HepG2 (cell line): ENCODE measurements at places on chromosomes 12 and 14.

GRCh38 chr12:7039403-7039802, 21.1 kb upstream of the C1S start:
- no peak for DNase-seq

DNA sequence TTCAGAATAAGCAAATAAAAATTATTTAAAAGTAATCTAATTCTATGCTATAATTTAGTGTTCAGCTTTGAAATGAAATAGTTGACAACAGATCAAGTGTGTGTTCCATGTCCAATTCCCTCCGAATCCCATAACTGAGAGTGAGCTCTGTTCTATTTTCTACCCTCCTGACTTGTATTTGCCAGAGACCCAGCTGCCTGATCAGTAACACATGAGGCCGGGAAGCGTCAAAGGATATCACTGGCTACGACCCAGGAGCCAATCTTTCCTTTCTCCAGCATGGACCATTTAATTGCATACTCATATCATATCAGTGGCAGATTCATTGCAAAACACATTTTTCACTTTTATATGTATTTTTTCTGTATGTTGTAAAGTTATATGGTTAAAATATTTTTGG, 108.8 kb upstream of the TSPAN8 start:
- no peak for DNase-seq

DNA sequence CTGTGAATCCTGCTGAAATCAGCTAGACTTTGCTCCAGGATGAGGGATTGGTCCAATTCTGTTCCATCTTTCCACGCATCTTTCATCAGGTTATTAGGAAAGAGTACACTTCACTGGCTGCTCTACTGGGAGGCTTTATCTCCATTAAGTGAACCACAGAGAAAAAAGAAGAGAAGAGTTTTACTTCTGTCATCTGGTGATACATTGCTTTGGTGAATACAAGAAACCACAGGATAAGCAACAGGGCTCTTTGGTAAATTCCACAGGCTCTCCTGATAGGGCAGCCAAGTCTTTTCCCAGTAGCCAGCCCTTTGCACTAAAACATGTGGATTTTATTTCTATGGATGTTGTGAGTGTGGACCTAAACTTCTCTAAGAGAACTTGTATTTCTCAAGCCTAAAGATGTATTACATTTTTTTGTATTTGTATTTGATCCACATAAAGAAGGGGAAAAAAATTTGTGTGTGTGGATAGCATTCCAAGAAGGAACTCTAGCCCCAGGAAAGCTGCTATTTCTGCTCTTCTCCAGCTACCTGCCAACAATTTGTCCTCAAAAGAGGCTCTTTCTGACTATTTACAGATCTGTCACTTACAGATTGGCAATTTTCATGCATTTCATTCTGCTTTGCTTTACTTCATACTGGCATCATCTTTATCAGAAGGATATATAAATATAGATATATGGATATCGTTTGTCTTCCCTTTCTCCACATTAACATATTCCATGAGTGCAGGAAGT, 1117.6 kb upstream of the TMEM132C start:
- DNase-seq = no peak

DNA sequence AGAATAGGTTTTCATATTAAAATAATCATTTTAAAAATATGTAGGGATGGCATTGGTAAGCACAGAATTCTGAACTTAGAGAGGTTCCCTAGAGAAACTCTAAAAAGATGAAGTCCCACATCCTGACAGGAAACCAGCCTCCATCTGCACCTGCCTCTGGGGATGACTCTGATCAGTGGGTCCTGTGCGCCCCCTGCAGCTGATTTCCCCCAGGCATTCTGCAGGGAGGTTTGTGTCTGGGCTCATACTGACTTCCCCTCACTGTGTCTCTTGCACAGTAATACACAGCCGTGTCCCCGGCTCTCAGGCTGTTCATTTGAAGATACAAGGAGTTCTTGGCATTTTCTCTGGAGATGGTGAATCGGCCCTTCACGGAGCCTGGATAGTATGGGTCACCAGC, 602.9 kb downstream of the TMEM121 start:
- DNase-seq = no peak

DNA sequence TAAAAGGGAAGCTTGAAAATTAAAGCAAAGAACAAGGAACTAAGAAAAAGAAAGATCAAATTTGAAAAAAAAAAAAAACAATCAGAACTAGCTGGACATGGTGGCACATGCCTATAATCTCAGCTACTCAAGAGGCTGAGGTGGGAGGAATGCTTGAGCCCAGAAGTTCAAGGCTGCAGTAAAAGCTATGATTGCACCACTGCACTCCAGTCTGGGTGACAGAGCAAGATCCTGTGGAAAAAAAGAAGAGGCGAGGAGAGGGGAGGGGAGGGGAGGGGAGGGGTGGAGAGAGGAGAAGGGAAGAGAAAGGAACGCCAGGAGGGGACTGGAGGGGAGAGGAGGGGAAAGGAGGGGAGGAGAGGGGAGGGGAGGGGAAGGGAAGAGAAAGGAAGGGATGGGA, 43.0 kb downstream of the EEA1 start:
- peak; percentile 28 for DNase-seq

DNA sequence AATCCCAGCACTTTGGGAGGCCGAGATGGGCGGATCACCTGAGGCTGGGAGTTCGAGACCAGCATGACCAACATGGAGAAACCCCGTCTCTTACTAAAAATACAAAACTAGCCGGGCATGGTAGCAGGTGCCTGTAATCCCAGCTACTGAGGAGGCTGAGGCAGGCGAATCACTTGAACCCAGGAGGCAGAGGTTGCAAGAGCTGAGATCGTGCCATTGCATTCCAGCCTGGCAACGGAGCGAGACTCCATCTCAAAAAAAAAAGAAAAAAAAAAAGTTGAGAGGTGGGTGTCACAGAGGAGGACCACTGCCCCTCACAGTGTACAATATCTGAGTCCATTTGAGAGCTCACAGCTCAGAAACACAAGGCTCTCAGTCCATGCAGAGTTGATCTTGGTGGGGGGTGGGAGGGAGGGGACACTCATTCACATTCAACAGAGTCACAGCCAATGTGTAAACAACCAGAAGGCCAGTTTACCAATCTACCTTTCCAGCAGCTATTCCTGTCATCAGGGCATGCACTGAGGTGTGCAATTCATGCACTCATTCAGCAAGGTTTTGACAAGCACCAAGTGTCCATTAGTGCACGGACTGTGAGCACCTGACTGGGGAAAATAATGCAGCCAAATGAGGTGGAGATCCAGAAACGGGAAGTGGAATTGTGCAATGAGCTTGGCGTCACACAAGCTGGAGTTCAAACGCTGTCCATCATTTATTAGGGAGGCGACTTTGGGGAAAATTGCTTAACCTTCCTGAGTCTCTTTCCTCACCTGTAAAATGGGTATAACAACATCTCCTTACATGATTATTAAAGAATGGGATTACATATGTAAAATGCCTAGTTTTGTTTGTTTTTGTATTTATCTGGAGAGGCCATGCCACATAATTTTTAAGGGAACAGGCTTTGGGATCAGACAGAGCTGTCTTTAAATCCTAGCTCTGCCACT, 4.4 kb upstream of the EIF5 start:
- DNase-seq = peak; percentile 64

DNA sequence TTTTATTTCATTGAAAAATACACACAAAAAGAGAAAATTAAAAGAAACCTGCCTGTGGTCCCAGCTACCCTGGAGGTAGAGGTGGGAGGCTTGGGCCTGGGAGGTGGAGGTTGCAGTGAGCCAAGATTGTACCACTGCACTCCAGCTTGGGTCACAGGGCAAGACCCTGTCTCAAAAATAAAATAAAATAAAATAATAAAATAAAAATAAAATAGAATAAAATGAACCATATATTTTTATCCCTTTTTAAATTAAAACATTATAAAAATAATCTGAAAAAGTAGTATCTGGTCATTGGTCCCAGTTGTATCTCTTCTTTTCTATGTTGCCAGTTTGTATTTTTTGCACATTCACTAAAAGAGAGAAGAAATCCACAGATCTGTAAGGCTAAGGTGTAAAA, 16.7 kb upstream of the FAM234B start:
- no peak for DNase-seq
